ENCODE measurements at places on chromosomes 11 and 22. TPM values are rescaled to one million over a fixed set of nuclear protein-coding genes. Genes with fewer than 3 reads are reported as not detected.

- H3K36me3 ChIP-seq = no peaks in the 10 kb centered on the region
- no peaks in the 10 kb centered on the region for H3K27me3 ChIP-seq
- H3K4me1 ChIP-seq = no peaks in the 10 kb centered on the region
These were observed 5.4 kb upstream of the CSDC2 start for GRCh38 chr22:41555325-41555982.

DNA sequence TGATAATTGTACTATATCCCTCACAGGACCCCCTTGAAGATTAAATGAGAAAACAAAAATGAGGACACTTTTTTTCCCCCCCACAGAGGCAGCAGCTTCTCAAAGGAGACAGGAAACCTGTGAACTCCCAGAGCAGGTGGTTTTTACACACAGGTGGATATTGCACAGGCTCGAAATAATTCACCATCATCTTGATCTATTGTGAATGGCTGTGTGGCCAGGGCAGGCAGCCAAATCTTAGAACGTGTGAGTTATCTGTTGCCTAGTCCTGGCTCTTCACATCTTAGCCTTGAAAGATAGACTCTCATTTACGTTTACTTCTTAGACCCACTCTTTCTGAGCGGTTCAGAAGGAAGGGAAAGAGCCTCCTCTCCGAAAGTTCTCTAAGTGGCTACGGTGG is 23.5 kb downstream of the PPFIBP2 start:
- no peaks in the 10 kb centered on the region for H3K36me3 ChIP-seq
- no peak for DNase-seq
- H3K4me3 ChIP-seq = no peak overlapping the region
- H3K27me3 ChIP-seq = no peaks in the 10 kb centered on the region
- peaks cover 8% of the 10 kb centered on the region for H3K4me1 ChIP-seq

DNA sequence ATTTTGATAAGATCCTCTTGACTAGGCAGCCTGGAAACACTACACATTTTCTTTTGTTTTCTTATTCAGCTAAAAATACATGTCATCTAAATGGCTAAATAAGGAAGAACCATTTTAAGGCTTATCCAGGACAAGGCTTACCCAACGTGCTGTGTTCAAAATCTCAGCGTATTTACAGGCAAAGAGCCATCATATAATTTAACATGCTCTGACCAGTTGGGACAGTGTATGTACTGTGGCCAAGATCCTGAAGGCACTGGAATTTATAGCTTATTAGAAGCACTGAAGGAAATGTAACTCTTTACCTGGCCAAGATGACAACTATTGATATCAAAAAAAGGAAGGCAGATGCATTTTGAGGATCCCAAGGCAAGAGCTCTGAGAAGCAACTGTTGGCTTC is 71.1 kb downstream of the PPFIBP2 start:
- H3K4me1 ChIP-seq = peaks cover 3% of the 10 kb centered on the region
- peaks cover 31% of the 10 kb centered on the region for H3K27me3 ChIP-seq
- H3K27ac ChIP-seq = no peak overlapping the region
- no peak overlapping the region for H3K4me3 ChIP-seq

- H3K27me3 ChIP-seq = no peaks in the 10 kb centered on the region
- peaks cover 3% of the 10 kb centered on the region for H3K36me3 ChIP-seq
- no peak for DNase-seq
These were observed 7.4 kb downstream of the CNTF start for GRCh38 chr11:58629857-58630256.

GRCh38 chr11:64222651-64223000 is 3.4 kb downstream of the TRPT1 start:
- H3K4me1 ChIP-seq = peaks cover 34% of the 10 kb centered on the region
- no peak overlapping the region for H3K4me3 ChIP-seq
- DNase-seq = no peak
- H3K27me3 ChIP-seq = no peaks in the 10 kb centered on the region
- H3K27ac ChIP-seq = peak overlapping the region; percentile 15

DNA sequence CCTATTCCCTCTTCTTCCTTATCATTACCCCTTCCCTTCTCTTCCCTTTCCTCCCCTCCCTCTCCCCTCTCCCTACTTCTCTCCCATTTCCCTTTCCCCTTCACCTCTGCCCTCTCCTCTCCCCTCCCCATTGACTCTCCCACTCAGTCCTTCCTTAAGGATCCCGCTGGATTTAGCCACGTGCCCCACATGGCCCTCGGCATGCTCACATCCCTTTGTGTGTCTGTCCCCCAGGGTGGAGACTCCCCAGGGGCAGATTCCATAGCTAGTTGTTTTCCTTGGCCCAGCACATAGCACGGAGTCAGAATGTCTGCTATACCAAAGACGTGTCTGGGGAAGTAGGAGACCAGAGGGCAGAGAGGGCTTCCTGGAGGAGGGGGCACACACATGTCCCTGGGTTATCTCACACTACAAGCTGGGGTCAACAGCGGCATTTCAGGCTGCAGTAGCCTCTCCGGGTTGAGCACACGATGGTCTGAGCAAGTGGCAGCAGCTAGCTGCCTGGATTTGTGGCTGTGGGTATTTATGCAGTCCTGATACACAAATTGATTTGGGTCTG is 487.0 kb downstream of the TBC1D22A start:
- no peak overlapping the region for H3K27ac ChIP-seq
- H3K4me1 ChIP-seq = no peaks in the 10 kb centered on the region
- H3K4me3 ChIP-seq = no peak overlapping the region
- no peak for DNase-seq
- H3K36me3 ChIP-seq = no peaks in the 10 kb centered on the region
- no peaks in the 10 kb centered on the region for H3K27me3 ChIP-seq

DNA sequence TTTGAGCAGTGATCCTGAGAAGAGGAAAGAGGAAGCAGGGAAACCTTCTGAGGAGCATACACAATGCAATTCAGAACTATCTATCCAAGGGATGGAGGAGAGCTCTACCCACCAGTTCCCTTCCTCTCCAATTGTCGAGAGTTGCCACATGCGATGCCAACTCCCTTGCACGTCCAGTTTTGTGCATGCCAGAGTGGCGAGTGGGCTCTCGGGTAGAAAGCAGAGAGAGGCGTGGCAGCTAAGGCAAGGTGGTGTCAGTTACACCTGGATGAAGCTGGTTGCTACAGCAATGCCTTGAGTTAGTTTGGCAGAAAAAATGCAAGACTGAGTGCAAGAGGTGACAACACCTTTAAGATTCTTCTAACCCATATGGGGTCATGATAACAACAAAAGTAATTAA is 420.4 kb upstream of the CCDC90B start:
- no peak overlapping the region for H3K4me3 ChIP-seq
- DNase-seq = no peak
- no peaks in the 10 kb centered on the region for H3K4me1 ChIP-seq
- H3K27ac ChIP-seq = no peak overlapping the region

DNA sequence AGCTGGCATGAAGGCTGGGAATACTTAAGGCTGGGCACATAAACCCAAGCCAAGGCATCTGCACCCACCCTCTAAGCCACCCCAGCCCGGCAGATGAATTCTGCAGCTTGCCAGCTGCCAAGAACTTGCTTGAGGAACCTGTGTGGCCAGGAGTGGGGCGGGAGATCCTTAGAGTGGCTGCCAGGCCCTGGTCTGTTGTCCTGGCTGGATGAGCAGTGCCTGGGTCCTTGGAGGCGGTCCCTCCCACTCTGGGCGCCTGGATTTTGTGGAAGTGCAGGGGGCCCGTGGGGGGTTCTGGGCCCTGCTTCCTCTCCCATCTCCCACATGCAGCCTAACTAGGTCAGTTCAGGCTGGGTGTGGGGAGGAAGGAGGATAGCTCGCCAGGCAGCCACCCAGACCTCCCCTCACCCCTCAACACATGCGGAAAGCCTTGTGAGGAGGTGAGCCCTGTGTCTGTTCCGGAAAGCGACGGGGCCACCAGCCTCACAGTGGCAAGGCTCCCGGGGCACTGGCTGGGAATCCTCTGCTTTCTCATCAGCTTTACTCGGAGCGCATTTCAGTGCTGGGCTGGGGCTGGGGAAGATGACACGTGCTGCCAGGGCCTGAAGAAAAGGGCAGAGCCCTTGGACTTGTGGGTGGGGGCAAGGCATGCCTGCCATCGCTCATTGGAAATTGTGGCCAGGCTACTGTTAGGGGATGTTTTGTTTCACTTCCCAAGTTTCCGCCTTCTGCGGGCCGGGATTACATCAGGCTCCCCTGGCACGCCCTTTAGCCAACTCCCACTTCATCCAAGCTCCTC is 8.4 kb downstream of the DAGLA start:
- no peaks in the 10 kb centered on the region for H3K27me3 ChIP-seq
- no peaks in the 10 kb centered on the region for H3K4me1 ChIP-seq
- no peaks in the 10 kb centered on the region for H3K36me3 ChIP-seq
- no peak overlapping the region for H3K4me3 ChIP-seq

DNA sequence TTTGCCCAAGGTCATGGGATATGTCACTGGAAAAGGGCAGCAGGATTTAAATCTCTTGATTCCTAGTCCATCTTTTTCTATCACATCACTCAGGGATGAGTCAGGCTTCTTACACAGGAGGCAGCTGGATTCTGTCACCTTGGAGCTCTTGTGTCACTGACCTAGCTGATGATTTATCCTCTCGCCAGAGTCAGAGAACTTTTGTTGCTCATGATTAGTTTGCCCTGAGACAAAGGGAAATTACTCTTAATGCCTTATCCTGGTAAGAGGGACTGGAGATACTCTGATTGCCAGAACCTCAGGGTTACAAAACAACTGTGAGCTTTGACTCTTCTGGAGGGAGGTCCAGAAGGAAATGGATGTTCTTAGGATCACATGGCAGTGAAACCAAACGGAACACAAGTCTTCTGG is 10.1 kb downstream of the COA4 start:
- peaks cover 69% of the 10 kb centered on the region for H3K36me3 ChIP-seq
- H3K4me3 ChIP-seq = no peak overlapping the region
- H3K4me1 ChIP-seq = no peaks in the 10 kb centered on the region
- no peak overlapping the region for H3K27ac ChIP-seq

DNA sequence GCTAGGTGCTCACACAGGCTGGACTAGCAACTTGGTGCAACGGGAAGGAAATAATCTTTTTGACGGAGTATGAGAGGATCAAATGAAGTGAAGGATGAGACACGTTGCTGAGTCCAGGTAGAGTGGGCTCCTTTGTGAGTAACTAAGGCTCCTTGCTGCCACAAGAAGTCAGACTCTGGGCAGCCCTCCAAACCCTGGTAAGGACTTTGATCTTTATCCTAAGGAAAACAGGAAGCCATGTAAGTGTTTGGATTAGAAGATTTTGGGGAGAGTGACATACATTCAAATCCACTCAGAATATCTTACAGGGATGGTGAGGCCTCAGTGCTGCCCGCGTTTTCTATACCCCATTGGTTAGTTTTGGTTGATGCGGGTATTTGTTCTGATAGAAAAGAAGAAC is 155.9 kb upstream of the RAG2 start:
- H3K4me3 ChIP-seq = no peak overlapping the region
- H3K27me3 ChIP-seq = no peaks in the 10 kb centered on the region
- H3K27ac ChIP-seq = no peak overlapping the region
- H3K36me3 ChIP-seq = no peaks in the 10 kb centered on the region
- no peak for DNase-seq
- no peaks in the 10 kb centered on the region for H3K4me1 ChIP-seq

- H3K4me1 ChIP-seq = peaks cover 3% of the 10 kb centered on the region
- H3K27ac ChIP-seq = no peak overlapping the region
- H3K36me3 ChIP-seq = no peaks in the 10 kb centered on the region
- H3K27me3 ChIP-seq = no peaks in the 10 kb centered on the region
These were observed 10.6 kb downstream of the MMP20 start for GRCh38 chr11:102614485-102614884.

GRCh38 chr11:67267188-67268080 is 1.2 kb downstream of the GRK2 start:
- H3K4me3 ChIP-seq = peak overlapping the region; percentile 81
- H3K27me3 ChIP-seq = no peaks in the 10 kb centered on the region
- H3K4me1 ChIP-seq = peaks cover 65% of the 10 kb centered on the region

GRCh38 chr11:3796002-3796311 is 1.4 kb downstream of the NUP98 start:
- no peaks in the 10 kb centered on the region for H3K27me3 ChIP-seq
- no peak for DNase-seq
- H3K4me3 ChIP-seq = peak overlapping the region; percentile 87
- H3K4me1 ChIP-seq = peaks cover 26% of the 10 kb centered on the region
- H3K36me3 ChIP-seq = peaks cover 38% of the 10 kb centered on the region

DNA sequence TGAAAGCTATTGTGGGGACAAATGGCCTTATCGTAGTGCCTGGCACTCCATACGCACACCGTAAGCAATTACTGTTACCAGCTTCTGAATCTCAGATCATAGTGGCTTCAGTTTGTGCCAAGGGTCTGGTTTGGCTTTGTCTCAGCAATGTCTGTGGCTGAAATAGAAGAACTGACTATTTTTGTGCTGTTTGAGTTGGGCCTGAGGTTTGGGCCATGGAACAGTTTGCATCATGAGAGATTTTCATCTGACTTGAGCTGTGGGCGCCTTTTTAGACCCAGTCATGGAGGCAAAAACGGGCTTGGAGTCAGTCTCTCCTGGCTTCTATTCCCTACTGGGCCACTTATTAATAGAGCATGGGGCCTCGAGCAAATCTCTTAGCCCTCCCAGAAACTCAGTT is 121.1 kb upstream of the CRYBB3 start:
- H3K4me3 ChIP-seq = no peak overlapping the region
- no peaks in the 10 kb centered on the region for H3K36me3 ChIP-seq
- H3K4me1 ChIP-seq = peaks cover 9% of the 10 kb centered on the region
- H3K27ac ChIP-seq = no peak overlapping the region
- DNase-seq = no peak
- H3K27me3 ChIP-seq = no peaks in the 10 kb centered on the region

DNA sequence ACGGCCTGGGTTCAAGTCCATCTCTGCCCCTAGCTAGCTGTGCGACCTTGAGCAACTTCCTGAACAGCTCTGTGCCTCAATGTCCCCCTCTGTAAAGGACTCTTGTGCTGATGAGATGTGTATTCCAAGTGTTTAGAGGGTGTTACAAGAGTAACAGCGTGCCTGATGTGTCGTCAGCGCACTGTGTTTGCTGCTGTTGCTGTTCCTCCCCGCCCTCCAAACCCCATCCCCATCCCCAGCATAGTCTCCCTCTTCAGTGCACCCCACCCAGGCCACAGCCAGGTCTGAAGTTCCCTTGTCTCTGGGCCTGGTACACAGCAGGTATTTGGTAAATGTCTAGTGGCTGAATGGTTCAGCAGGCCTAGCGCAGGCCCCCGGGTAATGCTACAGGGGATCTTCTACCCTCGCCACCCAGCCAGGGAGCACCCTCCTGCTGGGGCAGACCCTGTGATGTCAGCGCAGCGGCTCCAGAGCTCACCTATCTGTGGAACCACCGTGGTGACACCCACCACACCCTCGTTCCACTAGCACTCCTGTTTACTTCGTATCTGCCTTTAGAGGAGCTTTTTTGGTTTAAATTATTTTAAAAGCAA is 10.3 kb downstream of the CBX7 start:
- no peak overlapping the region for H3K4me3 ChIP-seq
- H3K36me3 ChIP-seq = peaks cover 5% of the 10 kb centered on the region
- no peak overlapping the region for H3K27ac ChIP-seq
- H3K27me3 ChIP-seq = no peaks in the 10 kb centered on the region
- peaks cover 39% of the 10 kb centered on the region for H3K4me1 ChIP-seq

The CRYBB2 gene
- not detected for total RNA-seq

The B3GAT1 gene
- total RNA-seq = 0.81 TPM

The PDE3B gene
- total RNA-seq = 21.1 TPM

The PRR33 gene
- total RNA-seq = not detected

The GGTLC2 gene
- total RNA-seq = not detected

The LPXN gene
- total RNA-seq = 66.4 TPM

The ZNF70 gene
- total RNA-seq = 7.4 TPM

The TRIM22 gene
- 234 TPM for total RNA-seq

The ARHGAP32 gene
- total RNA-seq = 9.3 TPM
